ELF-1 (cell line): ENCODE measurements at places on chromosomes 7 and 10.

- no peak for DNase-seq
Measured at GRCh38 chr7:99437946-99438572, 539 bp downstream of the PTCD1 start.

DNA sequence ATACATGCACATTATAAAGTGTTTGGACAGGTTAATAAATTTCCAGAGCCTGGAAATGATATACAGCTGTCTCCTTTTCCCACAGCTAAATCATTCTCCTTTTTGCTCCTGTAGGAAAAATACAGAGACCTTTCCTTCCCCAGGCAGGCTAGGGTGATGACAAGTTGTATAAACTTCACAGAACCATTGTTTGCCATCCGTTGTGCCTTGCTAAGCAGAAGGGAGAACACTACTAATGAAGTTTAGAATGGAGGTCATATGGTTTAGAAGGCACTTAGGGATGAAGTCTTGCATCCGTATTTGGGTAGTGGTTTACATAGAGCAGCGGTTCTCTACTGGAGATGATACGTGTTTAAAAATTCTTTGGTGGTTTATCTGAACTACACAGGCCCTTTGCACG, 46.0 kb downstream of the NAMPT start:
- DNase-seq: no peak

DNA sequence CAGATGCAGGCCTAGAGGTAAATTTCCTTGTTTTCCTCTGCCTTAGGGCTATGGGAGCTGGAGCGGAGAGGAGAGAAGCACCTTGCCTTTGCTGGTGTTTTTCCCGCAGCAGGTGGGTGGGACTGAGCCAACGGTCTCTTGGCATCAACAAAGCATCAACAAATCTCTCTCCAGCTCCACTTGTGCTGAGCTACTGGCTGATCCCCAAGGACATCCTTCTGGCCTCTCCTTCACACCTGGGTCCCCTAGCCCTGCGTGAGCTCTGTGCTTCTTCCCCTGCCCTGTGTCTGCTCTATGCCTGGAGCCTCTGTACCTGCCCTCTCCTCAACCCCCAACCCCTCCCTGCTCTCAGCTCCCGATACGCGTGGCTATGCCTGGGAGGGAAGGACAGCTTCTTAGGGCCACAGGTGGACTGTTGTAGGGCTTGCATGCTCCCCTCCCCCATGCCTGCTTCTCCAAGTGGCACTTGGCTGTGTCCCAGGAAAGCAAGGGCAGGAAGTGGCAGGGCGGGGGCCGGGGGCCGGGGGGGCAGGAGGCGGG, 3.2 kb upstream of the CLDN4 start:
- DNase-seq: peak; percentile 66

DNA sequence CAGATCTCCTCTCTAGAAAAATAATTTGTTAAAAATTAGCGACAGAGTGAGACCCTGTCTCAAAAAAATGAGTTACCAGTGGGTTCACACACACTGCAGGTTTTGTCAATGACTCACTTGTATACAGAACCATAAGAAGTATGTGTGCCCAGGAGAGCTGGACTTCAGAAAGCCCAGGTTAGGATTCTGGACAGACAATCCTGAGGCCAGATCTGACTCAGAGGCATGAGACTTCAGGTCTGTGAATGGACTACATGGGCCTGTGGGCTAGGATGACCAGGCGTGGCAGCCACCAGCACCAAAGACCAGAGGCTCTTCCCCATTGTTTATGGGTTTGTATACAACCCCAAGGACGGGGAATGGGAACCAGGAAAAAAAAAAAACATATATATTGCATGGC, 9.3 kb upstream of the ZNF438 start:
- no peak for DNase-seq

GRCh38 chr10:1419796-1420610, 317.3 kb downstream of the ADARB2 start:
- no peak for DNase-seq

DNA sequence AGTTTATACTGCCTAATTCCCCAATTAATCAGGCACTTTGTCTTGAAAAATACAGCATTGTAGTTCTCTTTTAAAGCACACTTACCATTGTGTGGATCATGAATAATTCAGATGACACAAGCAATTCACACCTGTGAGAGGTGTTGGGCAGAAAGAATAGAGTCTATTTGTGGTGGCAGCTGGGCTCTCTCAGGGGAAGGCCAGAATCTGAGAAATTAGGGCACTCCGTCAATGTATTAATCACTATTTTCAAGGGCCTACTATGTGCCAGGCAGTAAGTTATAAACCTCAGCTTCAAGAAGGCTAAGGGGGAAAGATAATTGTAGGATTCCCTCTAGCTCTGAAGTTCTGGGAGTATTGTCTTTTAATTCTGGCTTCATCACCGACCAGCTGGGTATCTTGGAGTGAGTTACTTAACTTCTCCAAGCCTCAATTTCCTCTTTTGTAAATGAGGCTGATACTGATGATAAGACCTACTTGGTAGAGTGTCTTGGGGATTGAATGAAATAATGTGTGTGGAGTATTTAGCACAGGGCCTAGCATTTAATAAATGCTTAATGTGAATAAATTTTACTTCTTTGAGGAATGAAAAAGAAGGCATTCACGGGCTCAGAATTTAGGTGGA, 2.5 kb downstream of the CHN2 start:
- no peak for DNase-seq

GRCh38 chr7:112779667-112780066, 10.5 kb downstream of the TMEM168 start:
- no peak for DNase-seq

GRCh38 chr10:126930883-126931503, 25.8 kb downstream of the DOCK1 start:
- DNase-seq: no peak

GRCh38 chr7:72015136-72015535, 397.0 kb downstream of the CALN1 start:
- DNase-seq: no peak
